ENCODE measurements at places on chromosomes 4 and X. TPM values are rescaled to one million over a fixed set of nuclear protein-coding genes. Genes with fewer than 3 reads are reported as not detected.

- H3K36me3 ChIP-seq = no peaks in the 10 kb centered on the region
- no peaks in the 10 kb centered on the region for H3K27me3 ChIP-seq
- DNase-seq = peak; percentile 48
- no peak overlapping the region for H3K4me3 ChIP-seq
Measured at GRCh38 chr4:132540268-132540667, 608.8 kb upstream of the PCDH10 start.

The FAM149A gene
- total RNA-seq = 3.3 TPM

GRCh38 chrX:153776611-153777045 lies 4.2 kb upstream of the SRPK3 start:
- no peak overlapping the region for H3K4me3 ChIP-seq
- H3K27ac ChIP-seq = no peak overlapping the region
- DNase-seq = no peak
- no peaks in the 10 kb centered on the region for H3K27me3 ChIP-seq

The CETN2 gene
- 54.3 TPM for total RNA-seq

Measured in endodermal cell (in vitro differentiated cells).